Transverse colon (tissue), 4 donors: ENCODE measurements at places on chromosomes 12 and 14. TPM values are rescaled to one million over a fixed set of nuclear protein-coding genes. Genes with fewer than 3 reads are reported as not detected.

Gene SALL2
- total RNA-seq = 36.3 TPM

Gene KLHL33
- not detected for total RNA-seq

Gene DPPA3
- total RNA-seq = not detected

- no peak overlapping the region for H3K27ac ChIP-seq
- no peaks in the 10 kb centered on the region for H3K4me1 ChIP-seq
- H3K36me3 ChIP-seq = no peaks in the 10 kb centered on the region
- no peaks in the 10 kb centered on the region for H3K27me3 ChIP-seq
These were observed 1929.9 kb upstream of the SEL1L start for GRCh38 chr14:83463500-83464098.

Gene BICDL1
- 5.4 TPM for total RNA-seq

Gene STAC3
- total RNA-seq = 1.9 TPM

DNA sequence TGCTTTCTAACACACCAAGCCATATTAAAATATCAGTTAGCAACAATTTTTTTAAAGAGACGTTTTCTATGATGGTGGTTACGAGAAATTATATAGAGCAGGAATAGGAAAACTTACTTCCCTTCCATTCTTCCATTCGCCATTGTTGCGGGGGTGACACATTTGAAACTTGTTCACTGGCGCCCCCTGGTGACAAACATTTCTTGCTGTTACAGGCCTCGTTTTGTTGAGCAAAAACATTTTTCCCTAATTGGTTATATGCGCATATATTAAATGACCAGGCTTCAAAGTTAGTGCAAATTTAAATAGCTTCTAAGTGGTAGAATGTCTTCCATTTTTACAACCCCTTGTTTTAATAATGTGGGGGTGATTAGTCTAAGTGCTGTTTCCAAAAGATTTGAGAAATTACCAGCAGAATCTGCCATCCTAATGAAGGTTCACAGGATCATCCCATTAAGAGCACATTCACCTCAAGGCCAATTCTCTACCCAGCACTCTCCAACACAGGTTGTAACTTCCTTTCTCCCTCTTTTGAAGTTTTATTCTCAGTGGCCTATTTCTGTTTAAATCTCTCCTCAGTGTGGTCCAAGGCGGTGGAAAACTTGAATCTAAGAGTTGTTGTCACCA is 1124.7 kb downstream of the FLRT2 start:
- H3K27ac ChIP-seq = no peak overlapping the region
- H3K4me1 ChIP-seq = no peaks in the 10 kb centered on the region
- no peak overlapping the region for H3K4me3 ChIP-seq
- no peaks in the 10 kb centered on the region for H3K36me3 ChIP-seq
- H3K27me3 ChIP-seq = no peaks in the 10 kb centered on the region

Gene SYNDIG1L
- not detected for total RNA-seq
